ENCODE measurements at places on chromosomes 13 and 19.
A peak's percentile ranks its signal among the peaks of the same experiment; 100 is the strongest.

GRCh38 chr19:46511237-46511636 lies 15.6 kb upstream of the PNMA8B start:
- DNase-seq: no peak

DNA sequence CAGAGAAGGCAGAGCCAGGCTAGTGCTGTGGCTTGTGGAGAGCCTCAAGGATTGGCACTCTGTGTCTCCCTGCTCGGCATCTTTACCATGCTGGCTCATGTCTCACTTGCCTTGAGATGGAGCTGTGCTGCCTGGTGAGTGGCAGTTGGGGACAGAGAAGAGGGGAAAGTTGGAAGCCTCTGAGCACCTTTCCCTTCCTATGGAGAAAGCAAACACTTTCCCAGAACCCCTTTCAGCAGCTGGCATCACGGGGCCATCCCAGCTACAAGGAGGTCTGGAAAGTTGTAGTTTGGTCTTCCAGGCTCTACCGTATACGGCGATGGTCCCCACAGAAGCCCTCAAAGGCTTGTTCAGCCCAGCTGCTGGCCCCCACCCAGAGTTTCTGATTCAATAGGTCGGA lies 58.7 kb downstream of the DPF1 start:
- no peak for DNase-seq

DNA sequence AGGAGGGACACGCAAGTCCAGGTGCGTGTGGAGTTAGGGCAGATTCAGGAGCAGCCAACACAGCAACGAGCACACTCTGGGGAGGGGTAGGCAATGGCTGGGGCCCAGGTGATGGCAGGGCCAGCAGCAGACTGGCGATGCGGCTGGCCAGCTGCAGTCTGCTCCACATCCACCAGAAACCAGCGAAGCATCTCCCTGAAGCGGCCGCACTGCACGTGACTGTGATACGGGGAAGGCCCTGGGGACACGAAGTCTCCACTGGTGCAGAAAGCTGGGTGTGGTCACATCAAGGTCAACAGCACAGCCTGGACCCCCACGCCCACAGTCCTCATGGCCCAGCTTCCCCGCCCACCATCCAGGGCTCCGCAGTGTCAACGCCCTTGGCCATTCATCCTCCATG lies 21.3 kb upstream of the EPHX3 start:
- DNase-seq: no peak

DNA sequence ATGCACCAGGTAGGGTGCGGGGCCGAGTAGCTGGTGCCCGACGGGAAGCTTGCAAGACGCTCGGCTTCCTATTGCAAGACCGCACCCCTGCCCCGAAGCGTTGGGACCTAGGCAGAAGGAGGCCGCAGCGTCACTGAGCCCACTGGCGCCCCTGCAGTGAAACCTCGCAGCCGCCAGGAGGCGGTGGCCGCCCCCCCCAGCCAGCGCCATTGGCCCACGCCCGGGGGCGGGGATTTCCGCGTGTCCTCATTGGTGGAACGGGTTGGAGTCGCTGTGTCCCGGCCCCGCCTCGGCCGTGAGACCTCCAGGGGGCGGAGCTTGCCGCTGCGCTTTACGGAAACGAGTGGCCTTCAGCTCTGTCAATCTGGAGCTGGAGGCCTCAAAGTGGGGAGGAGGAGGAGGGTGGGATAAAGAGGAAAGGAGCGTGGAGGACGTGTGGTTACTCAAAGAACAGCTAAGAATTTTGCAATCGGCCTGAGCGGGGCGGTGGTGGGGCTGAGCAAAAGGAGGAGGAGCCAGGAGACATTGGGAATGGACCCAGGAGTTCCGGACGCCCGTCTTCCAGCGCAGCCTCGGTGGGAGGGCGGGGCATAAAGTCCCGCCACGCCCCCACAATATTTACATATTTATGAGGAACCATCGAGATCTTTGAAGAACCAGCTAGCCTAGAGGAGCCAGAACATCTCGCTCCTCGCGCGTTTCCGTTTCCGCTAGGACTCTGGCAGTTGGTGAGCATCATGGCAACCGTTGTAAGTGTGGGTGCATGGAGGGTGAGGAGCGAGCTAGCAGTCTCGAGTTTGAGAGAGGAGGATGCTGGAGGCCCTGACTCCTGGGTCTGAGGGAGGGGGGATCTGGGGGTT lies at the start of the genes GYS1 and RUVBL2:
TSS of gene GYS1 (minus strand) at position 135 of the 860 bp plus-strand sequence. CDS start 197 bp downstream, outside the sequence.
TSS of gene RUVBL2 (plus strand) at position 713 of the 860 bp plus-strand sequence. CDS start at position 738, 25 bp downstream.
- DNase-seq: peak; percentile 98

- DNase-seq: no peak
Measured at GRCh38 chr13:69970520-69970919, 137.1 kb upstream of the ATXN8OS start.

GRCh38 chr13:61463024-61463423 lies 47.4 kb upstream of the PCDH20 start:
- DNase-seq: no peak

- DNase-seq: no peak
Measured at GRCh38 chr13:64527561-64527960, 2702.6 kb downstream of the PCDH9 start.

GRCh38 chr13:68808456-68808855 lies 1299.2 kb upstream of the ATXN8OS start:
- DNase-seq: no peak

Measured in CD4-positive, CD25-positive, alpha-beta regulatory T cell (primary cell).